GM06990 (cell line): ENCODE measurements at places on chromosomes 13 and 19.
A peak's percentile ranks its signal among the peaks of the same experiment; 100 is the strongest.

GRCh38 chr13:50993934-50994333 lies 84.3 kb downstream of the RNASEH2B start:
- DNase-seq, result no peak

DNA sequence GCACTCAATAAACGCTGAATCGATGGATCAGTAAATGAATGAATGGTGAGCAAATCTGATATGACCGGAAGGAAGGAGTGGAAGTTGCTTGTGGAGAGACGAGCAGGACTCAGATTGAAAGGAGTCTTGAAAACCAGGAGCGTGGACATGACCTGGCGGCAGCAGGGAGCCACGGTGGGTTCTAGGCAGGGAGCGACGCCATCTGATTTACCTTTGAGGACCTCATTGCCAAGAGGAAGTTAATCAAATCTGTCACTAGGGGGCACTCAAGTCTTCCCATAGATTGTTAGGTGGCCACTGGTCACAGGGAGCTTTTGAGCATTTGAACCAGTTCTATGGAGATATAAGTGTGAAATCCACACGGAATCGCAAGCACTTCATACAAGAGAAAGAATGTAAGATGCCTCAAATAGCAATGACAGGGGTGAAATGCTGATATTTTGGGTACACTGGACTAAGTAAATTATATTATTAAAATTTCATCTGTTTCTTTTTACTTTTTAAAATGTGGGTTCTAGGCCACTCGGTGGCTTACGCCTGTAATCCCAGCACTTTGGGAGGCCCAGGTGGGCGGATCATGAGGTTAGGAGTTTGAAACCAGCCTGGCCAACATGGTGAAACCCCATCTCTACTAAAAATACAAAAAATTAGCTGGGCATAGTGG lies 9.2 kb upstream of the FBN3 start:
- peak; percentile 61 for DNase-seq

DNA sequence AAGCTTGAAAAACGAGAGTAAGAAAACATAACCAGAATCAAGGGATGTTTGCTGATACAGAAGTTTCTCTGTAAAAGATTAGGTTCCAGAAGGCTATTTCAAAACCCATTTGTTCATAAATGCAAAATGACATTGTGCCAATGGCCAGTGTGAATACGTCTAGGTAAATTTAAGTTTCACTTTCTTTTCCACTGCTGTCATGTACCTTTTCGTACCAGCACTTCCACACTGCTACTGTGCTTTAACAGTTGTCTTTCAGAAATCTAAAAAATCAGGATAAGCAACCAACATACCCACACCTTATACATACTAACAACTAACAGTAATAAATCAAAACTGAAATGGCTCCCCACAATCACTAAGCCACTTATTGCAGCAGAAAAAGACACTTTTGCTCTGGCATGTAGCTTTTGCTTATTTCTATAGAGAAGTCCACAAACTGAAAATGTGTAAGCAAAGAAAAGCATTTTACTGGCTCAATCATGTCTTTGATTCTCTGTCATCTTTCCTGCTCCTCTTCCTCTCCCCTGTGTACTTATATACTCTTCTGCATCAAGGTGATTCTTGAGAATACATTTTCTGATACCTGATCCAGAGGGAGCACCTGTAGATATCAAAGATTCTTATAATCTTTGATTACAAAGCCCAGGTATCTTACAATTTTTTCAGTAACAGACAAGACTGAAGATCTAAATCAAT lies 34.3 kb downstream of the ELF1 start:
- DNase-seq, result no peak

DNA sequence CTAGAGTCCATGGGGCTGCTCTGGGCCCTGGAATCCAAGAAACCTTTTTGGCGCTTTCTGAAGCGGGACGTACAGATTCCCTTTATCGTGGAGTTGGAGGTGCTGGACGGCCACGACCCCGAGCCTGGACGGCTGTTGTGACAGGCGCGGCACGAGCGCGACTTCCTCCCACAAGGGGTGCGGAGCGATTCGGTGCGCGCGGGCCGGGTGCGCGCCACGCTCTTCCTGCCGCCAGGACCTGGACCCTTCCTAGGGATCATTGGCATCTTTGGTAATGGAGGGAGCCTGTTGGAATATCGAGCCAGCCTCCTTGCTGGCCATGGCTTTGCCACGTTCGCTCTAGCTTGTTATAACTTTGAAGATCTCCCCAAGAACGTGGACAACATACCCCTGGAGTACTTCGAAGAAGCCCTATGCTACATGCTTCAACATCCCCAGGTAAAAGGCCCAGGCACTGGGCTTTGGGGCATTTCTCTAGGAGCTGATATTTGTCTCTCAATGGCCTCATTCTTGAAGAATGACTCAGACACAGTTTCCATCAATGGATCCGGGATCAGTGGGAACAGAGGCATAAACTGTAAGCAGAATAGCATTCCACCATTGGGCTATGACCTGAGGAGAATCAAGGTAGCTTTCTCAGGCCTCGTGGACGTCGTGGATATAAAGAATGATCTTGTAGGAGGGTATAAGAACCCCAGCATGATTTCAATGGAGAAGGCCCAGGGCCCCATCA lies 3.5 kb upstream of the ZFP82 start:
- peak; percentile 6 for DNase-seq

GRCh38 chr13:23432626-23433025 lies 876 bp downstream of the SACS start:
- DNase-seq, result no peak

- no peak for DNase-seq
These were observed 11.9 kb upstream of the GGACT start for GRCh38 chr13:100600461-100600860.

GRCh38 chr13:78190296-78190695 lies 271.7 kb upstream of the EDNRB start:
- no peak for DNase-seq

- no peak for DNase-seq
These were observed 434.0 kb downstream of the FOXO1 start for GRCh38 chr13:40232311-40233040.

DNA sequence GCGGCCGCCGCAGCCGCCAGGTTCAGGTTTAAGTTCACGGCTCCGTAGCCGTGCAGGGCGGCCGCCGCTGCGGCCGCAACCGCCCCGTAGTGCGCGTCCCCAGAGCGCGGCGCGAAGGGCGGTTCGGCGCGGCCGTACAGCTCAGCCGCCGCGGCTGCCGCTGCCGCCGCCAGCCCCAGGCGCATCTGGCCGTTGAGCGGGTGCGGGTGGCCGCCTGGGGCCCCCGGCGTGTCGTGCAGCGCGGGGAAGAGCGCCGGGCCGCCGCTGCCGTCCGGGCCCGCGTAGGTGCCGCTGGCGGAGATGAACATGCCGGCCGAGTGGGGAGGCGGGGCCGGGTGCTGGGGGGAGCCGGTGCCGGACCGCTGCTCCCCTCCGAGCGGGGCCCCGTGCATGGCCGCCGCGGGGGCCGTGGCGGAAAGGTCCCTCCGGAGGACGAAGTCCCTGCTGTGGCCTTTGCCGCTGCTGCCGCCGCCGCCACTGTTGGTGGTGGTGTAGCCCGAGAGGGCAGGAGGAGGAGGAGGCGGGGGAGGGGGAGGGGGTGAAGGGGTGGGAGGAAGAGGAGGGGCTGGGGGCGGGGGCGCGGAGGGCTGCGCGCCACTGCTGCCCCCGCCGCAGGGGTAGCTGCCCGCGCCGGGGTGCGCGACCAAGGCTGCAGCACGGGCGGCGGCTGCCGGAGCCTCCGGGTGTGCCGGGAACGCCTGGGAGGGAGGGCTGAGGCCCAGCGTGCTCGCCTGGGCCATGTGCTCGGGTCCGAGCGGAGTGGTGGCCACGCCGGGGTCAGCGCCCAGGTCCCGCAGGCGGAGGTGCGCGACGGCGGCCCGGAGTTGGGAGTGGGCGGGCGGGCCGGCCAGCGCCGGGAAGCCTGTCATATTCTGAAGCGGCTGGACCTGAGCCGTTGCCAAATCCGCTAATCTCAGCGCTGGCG lies 654 bp downstream of the ZIC5 start:
- DNase-seq, result no peak

GRCh38 chr13:113883921-113884804 lies 20.3 kb upstream of the GAS6 start:
- no peak for DNase-seq

GRCh38 chr19:44111910-44112463 lies 1.2 kb upstream of the ZNF225 start:
- no peak for DNase-seq

DNA sequence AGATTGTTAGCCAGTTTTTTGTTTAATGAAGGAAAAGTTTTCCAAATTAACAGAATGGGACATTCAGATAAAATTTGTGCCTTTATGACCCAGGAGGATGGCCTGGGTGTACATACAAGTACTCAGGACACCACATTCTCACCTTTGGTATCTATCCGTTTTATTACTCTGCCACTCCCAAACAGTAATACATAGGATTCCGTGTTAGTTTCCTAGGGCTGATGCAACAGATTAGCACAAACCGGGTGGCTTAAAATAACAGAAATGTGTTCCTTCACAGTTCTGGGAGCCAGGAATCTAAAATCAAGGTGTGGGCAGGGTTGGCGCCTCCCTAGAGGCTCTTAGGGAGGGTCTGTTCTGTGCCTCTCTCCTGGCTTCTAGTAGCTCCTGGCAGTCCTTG lies 129.9 kb downstream of the GGACT start:
- DNase-seq, result no peak

GRCh38 chr13:91127995-91128394 lies 219.5 kb upstream of the MIR17HG start:
- no peak for DNase-seq

DNA sequence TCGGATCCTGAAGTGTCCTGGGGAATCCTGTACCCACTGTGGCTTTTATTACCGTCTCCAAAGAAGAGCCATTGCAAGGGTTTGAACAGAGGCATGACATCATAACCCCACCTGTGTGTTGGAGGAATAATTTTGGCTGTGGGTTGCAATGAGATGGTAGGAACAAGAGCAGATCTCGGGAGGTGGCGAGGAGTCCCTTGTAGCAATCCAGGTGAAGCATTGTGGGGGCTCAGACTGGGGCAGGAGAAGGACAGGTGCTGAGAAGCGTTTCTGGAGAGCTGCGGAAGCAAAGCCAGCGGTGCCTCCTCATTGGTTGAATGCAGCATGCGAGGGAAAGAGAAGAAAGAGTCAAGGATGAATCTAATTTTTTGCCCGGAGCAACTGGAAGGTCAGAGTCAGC lies 382.4 kb downstream of the EFNB2 start:
- no peak for DNase-seq

DNA sequence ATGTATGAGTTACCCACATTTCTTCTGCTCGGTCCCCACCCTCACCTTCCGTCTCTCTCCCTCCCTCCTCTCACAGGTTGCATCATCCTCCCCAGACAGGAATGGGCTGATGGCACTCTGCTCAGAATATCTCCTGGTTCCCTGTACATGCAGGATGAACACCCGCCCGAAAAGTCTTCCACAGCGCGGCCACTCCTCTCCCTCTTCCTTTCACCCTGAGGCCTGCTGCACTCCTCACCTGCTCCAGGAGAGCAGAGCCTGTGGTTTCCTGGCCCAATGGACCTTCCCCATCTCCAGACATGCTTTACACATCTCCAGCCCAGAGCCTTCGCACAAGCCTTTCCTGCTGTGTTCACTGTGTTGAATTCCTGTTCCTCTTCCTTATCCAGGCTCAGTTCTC lies 40.9 kb downstream of the GSX1 start:
- DNase-seq, result no peak

- DNase-seq, result no peak
These were observed 24.7 kb downstream of the ZNRF4 start for GRCh38 chr19:5479958-5480357.

DNA sequence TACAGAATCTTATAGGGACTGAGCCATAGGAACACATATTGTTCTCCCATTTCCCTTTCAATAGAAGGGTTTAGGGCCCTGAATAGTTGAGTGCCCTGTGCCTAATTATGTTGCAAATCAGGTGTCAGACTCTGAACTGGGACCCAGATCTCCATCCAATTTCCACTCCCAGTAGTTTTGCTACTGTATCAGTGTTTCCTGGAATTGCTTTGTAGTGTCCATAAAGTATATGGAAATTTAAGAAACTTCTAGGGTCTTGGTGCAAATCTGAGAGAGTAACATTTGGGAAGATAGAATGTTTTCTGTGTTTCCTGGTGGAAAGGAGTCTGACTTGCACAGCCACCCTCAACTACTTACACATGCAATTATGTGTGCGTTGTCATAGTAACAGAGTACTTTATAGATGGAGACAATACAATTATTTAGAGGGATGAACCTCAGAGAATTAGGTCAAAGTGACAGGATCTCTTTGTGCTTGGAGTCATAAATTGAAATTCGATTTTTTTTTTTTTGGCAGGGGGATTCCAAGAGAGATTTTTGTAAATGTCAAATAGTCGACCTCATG lies 646 bp upstream of the SLC10A2 start:
- DNase-seq, result no peak

DNA sequence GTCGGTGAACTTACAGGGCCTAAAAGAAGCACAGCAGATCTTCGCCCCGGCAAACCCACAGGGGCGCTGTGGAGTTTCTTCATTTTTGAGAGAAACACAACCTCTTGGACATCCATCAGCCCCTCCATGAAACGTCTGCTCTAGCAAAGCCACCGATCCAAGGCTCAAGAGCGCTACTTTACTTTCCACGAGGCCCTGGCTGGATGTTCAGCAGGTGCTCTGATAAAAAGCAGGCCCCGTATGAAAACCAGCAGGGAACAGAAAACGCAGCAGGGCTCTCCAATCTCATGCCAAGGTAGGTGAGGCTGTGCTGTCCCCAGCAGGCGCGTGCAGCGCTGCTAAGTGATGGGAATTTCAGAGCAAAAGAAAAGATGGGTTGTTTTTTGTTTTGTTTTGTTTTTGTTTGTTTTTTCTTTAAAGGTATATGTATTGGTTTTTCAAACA lies 86.7 kb downstream of the IRS2 start:
- DNase-seq, result no peak

- DNase-seq, result no peak
These were observed 1586.1 kb downstream of the OLFM4 start for GRCh38 chr13:54614726-54615125.

DNA sequence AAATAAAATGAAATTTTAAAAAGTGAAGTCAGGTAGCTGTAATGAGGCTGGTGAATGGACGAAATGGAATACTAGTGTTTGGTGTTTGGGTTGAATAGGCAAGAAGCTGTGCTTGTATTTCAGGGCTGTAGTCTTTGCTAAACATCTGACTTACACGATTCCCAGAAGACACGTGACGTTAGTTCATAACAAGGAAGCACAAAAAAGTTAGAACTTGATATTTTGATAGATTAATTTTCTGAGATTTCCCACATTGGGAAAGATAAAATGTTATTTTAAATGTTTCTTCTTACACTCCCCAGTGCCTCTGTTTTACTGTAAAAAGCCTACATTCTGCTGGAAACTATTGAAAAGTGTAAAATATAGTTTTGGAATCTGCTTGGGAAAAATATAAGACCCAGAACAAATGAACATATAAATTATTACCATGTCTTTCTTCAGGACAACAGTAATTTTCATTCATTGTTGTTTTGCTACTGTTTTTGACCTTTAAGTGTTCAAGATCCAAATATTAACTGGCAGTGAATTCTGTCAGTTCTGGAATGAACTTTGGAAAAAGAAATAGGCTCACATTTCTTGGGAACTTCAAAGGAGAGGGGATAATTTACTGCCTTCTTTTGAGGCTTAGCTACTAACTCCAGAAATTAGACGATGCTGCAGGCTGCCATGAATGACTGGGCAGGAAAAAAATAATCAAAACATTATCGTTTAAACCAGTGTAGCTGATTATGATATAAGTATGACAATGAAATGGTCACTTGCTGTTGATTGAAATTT lies 241.3 kb downstream of the SLITRK6 start:
- no peak for DNase-seq
